Gastroesophageal sphincter (tissue), 4 donors: ENCODE measurements at places on chromosomes 1 and 21.
A peak's percentile ranks its signal among the peaks of the same experiment; 100 is the strongest.

DNA sequence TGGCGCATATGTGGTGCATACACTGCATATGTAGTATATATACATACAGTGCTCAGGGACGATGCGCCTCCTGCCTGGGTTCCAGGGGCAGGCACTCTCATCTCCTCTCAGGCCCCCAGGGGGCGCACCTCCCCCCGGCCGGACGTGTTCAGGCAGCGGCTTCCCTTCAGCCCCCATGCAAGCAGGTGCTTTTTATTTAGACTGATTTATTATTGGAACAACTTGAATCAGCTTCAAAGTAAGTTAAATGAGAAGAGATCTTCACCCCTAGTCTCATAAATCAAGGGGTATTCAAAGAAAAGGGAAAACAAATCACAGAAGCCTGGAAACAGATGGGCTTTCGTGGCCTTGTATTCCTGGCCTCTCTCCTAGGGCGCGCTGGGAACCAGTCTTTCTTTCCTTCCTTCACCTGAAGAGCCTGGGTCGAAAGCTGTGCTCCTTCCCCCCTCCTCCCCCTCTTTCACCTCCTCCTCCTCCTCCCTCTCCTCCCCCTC is 64.6 kb downstream of the UBIAD1 start:
- no peak for ATAC-seq

DNA sequence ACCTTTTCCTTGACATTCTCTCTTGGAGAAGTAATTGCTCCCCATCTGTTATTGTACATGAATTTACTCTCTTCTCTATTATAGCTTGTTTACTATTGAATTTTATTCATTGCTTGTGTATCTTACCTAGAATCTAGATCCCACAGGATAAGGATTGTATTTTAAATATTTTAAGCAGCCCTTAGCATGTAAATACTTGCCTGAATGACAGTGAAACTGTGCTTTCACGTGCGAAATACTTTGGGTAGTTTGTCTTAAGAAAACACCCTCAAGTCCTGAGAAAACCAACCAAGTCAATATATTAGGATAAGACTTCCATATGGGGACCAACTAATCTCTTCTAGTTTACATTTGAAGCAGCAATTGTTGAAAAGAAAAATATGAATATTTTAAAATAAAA is 15.3 kb downstream of the ARPC5 start:
- no peak for ATAC-seq

- no peak for ATAC-seq
Measured at GRCh38 chr1:86245566-86246190, 89.1 kb upstream of the COL24A1 start.

- ATAC-seq = peak; percentile 6
Measured at GRCh38 chr1:212607913-212608391, 609 bp upstream of the ATF3 start.

DNA sequence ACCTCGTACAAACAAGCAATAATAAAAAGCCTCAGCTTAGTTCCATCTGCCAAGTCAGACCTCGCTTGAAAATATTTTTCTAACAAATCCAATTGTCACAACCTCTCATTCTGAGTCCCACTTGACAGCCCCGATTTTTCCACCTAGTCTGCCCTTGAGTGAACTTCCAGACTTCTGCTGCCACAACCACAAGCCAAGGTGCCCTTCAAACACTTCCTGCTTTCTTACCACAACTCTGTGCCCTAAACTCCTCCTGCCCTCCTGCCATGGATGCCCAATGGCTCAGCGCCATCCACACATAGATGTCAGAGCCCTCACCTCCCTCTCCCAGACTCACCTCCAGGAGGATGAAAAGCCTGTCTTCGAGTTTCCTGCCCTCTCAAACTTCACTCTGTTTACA is 3.9 kb downstream of the TMPRSS2 start:
- no peak for ATAC-seq

- ATAC-seq = no peak
Measured at GRCh38 chr1:223553957-223554356, 111.5 kb downstream of the CAPN8 start.

GRCh38 chr21:17427831-17428483 is 84.9 kb upstream of the CXADR start:
- no peak for ATAC-seq

- no peak for ATAC-seq
Measured at GRCh38 chr1:53203466-53203865, 6.8 kb downstream of the CPT2 start.

DNA sequence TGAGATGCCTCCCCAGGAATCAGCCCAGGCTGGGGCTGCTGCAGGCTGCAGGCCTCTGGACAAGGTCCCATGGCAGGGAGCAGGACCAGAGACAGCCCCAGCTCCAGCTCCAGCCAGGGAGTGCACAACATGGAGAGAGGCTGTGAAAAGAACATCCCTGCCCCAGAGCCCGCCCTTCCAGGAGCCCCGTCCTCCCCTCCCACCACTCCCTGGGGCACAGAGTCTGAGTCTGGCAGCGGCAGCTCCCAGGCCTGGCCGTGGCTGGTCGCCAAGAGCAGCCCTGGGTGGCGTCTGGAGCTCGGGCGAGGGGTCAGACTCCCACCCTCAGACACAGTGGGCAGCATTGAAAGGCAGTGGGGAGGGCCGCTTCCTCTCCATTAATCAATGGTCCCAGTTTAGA is 37.8 kb downstream of the MEGF6 start:
- no peak for ATAC-seq

GRCh38 chr1:76864383-76864782 is 2.9 kb upstream of the ST6GALNAC5 start:
- ATAC-seq = no peak

DNA sequence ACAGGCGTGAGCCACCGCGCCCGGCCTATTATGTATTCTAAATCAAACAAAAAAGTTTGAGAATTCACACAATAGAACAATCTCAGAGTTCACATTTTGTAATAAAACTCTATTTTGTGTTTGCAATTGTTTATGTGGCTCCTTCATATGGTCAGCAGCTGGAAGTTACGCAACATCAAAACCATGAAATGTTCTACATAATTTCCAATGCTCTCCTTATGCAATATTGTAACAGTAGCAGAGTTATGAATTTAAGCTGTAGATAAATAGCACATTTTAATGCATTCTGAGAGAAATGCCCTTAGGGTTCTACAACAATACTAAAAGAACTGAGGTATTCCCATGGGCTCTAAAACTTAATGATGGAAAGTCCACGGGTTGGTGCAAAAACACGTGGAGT is 62.3 kb upstream of the COL11A1 start:
- no peak for ATAC-seq

GRCh38 chr1:156738407-156738806 is 2.5 kb downstream of the MRPL24 start:
- ATAC-seq = no peak

GRCh38 chr1:62487956-62488355 is 51.1 kb downstream of the USP1 start:
- ATAC-seq = no peak

- no peak for ATAC-seq
Measured at GRCh38 chr21:41611441-41611840, 103.5 kb upstream of the TMPRSS2 start.

DNA sequence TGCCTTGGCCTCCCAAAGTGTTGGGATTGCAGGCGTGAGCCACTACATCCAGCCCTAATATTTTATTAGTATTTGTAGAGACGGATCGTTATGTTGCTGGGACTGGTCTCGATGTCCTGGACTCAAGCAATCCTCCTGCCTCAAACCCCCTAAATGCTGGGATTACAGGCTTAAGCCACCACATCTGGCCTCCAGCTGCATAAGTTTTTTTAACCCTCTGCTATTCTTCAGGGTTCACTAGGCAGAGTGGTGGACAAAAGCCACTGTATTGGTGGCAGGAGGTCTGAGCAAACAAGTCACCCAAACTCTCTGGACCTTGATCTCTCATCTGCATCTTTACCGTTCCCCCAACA is 10.1 kb upstream of the CLIC4 start:
- no peak for ATAC-seq

DNA sequence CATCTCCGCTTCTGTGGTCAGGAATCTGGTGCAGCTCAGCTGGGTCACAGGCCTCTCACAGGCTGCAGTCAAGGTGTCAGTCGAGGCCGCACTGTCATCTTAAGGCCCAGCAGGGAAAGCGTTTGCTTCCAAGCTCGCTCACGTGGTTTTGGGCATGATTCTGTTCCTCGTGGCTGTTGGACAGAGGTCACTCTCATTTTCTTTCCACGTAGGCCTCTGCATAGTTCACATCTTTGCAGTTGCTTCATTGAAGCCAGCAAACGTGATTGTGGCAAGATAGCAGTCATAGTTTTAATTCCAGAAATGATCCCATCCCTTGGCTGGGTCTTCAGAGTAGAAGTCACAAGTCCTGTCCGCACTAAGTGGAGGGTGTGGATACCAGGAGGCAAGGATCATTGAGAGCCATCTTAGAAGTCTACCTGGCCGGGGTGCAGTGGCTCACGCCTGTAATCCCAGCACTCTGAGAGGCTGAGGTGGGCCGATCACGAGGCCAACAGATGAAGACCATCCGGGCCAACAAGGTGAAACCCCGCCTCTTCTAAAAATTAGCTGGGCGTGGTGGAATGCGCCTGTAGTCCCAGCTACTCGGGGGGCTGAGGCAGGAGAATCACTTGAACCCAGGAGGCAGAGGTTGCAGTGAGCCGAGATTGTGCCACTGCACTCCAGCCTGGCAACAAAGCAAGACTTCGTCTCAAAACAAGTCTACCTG is 24.5 kb downstream of the NECAP2 start:
- ATAC-seq = no peak

DNA sequence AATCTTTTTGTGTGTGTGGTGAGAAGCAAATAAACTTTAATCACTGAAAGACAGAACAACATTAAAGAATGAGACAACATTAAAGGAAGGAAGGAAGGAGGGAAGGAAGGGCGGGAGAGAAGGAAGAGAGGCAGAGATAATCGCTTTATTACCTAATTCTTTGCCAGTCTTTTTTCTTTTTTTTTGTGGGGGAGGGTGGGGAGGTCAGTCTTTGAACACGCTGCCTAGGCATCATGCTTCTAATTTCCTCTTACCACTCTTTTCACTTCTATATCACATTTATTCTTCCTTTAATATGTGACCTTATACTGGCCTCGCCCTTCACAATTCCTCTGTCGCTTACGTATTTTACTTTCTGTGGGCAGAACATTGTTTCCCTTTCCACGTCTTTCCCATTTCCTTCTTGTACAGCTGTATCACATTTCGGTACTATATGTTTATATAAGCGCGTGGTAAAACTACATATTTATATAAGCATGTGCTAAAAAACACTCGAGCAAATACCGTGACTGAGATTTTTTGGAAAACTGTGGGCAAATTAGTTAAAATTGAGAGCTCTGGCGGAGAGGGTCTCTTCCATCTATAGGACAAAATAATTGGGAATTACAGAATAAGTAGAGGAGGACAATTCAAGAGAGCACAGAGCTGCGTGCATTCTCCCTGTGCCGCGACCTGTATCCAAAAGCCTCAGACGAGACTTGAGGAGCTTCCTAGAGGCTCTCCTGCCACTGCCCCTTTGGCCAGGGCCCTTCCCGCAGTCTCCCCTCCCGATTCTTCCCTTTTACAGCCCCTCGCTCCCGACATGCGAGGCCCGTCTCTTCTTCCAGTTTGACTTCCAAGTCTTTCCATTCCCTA is 823 bp upstream of the PRKAA2 start:
- ATAC-seq = peak; percentile 29

DNA sequence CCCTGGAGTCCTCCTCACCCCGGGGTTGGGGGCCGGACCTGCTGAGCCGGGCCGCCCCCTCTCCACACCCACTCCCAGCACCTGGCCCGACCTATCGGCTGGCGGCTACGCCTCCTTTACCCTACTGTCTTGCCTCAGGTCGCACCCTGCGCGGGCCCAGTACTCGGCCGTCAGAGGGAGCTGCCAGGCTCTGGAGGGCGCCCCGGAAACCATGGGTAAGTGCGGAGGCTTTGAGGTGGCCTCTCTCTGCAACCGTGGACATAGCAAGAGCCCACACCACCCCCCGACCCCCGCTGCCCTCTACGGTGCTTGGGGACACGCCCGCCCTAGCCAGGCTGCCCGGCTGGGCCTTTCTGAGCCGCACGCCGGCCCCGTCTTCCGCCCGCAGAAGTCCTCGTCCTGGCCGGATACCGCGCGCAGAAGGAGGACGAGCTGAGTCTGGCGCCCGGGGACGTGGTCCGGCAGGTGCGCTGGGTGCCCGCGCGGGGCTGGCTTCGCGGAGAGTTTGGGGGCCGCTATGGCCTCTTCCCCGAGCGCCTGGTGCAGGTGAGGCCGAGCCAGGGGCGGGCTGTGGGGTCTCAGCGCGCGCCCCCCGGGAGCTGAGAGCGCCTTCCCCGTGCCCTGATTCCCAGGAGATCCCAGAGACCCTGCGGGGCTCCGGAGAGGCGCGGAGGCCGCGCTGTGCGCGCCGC is at the start of gene SH3D21:
Gene SH3D21, plus strand, starts transcription at position 159 of the 692 bp plus-strand sequence. Its CDS starts 53 bp downstream, at position 212.
- peak; percentile 49 for ATAC-seq
